ENCODE measurements at places on chromosomes 11 and 22.

GRCh38 chr11:62217191-62217748 lies 8.8 kb downstream of the SCGB2A1 start:
- no peak for DNase-seq

DNA sequence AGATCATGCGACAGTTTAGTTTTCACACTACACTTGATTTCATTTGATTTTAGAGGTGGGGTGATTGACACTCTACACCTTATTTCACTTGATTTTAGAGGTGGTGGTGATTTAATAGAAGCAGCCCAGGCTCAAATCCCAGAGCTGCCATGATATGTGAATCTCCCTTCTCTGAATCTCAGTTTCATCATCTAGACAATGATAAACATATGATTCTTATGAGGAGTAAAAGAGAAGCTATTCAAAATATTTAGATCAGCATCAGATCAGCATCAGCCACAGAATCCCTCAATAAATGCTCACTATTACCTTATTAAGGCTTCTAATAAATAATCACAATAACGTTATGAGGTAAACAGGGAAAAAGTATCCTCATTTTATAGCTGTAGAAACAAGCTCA lies 98.8 kb downstream of the MSANTD4 start:
- DNase-seq, result no peak

DNA sequence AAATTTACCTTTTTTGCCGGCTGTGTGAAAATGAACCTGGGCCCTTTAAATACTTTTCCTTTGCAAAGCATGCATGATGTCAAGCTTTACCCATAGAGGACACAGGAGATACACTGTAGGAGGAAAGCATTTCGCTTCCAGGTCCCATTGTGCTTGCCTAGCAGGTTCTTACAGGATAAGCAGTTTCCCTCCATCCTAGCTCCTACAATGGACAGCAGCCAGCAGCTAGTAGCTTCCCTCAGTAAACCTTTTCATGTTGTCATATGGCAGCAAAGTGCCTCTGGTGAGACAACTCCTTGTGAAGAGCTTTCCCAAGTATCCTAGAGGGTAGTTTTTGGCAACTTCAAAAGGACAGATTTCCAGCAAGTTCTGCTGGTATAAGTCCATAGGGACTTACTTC lies 78.4 kb downstream of the RBFOX2 start:
- no peak for DNase-seq

GRCh38 chr11:85663080-85663752 lies 1.7 kb downstream of the CREBZF start:
- DNase-seq, result no peak

DNA sequence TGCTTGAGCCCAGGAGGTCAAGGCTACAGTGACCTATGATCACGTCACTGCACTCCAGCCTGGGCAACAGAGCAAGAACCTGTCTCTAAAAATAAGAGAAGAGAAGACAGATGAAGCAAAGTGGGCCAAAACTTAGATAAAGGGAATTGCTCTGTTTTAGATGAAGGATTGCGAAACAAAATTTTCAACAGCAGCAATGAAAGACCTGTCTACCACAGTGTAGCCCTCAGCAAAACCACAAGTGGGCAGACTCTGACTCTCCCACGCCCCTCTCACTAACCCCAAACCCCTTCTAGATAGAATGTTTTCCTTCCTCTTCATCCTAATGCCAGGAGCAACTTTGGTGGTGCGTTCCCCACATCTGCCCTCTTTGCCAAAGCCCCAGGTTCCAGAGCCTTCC lies 105.6 kb upstream of the ALDH3B2 start:
- DNase-seq, result no peak
